ENCODE measurements at places on chromosomes 4 and X.

- no peak for DNase-seq
Measured at GRCh38 chr4:163681208-163681821, 186.8 kb downstream of the TMA16 start.

DNA sequence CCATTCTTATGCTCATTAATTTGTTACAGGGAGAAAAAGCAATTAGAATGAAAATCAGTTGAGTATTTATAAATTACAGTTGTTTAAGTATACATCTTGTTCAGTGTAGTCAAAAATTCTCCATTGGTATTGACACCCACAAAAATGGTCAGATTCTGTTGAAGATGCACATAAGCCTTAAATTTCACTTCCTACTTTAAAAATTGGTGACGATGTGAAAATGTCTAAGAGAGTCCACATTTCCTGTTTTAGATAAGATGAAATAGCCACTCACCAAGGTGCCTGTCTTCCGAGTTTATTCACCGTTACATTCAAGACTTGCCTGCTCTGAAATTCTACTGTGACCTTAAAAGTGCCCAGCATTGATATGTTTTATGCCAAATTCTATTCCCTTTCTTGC, 93.6 kb downstream of the GPR143 start:
- no peak for DNase-seq

DNA sequence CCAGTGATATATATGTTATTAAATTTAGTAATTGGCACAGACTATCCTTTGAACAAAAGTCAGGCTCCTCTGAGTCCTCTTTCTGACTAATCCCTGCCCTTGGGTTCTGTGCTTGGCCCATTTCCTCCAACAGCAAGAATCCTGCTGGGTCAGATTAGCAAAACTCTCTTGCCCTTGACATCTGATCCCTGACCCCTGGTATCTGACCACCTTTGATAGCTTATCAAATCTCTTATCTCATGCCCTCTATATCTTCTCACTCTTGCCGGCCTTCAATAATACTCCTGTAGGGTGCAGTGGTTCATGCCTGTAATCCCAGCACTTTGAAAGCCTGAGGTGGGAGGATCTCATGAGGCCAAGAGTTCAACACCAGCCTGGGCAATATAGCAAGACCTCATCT, 245.5 kb upstream of the FAM47A start:
- DNase-seq: no peak

GRCh38 chr4:153531976-153532626, 65.9 kb downstream of the TMEM131L start:
- DNase-seq: no peak

DNA sequence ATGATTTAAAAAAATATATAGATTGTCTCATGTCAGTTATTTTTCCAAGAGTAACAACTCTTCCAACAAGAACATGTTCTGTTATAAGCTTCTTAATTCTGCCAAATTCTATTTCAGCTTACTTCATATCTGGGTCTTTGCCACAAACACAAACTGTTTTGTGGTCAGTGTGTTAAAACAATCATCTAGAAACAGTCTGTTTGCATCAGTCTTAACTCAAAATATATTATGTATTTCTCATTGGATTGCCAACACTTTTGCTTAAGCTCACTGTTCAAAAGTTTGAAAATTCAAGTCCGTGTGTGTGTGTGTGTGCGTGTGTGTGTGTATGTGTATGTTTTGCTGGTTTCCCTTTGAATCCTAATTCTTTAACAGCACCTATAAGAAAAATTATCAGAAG, 752.3 kb upstream of the NDST4 start:
- no peak for DNase-seq

DNA sequence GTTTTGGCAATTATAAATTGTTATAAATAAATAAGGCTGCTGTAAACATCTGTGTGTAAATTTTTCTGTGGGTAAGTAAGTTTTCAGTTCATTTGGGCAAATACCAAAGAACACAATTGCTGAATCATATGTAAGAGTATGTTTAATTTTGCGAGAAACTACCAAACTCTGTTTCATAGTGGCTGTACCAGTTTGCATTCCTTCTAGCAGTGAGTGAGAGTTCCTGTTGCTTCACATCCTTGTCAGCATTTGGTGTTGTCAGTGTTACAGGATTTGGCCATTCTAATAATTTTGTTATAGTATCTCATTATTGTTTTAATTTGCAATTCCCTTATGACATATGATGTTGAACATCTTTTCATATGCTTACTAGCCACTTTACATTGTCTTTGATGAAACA, 48.4 kb downstream of the ARFIP1 start:
- no peak for DNase-seq

- no peak for DNase-seq
Measured at GRCh38 chrX:14801136-14801535, 71.7 kb downstream of the FANCB start.

DNA sequence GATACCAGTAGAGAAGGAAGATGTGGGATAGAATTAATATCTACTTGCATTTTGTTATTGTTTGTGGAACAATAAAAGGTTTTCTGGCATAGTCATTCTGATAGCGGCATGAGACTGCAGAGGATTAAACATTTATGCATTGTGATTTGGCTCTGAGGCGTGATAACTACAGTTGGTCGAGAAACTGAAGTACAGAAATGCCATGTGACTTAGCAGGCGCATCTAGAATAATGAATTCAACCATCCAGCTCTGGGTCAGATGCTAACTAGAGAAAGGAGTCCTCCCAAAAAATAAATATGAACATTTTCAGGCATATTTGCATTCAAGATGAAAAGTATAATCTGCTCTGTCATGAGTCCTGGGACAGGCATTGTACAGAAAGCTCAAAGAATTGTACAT, 62.8 kb downstream of the CCSER1 start:
- no peak for DNase-seq

DNA sequence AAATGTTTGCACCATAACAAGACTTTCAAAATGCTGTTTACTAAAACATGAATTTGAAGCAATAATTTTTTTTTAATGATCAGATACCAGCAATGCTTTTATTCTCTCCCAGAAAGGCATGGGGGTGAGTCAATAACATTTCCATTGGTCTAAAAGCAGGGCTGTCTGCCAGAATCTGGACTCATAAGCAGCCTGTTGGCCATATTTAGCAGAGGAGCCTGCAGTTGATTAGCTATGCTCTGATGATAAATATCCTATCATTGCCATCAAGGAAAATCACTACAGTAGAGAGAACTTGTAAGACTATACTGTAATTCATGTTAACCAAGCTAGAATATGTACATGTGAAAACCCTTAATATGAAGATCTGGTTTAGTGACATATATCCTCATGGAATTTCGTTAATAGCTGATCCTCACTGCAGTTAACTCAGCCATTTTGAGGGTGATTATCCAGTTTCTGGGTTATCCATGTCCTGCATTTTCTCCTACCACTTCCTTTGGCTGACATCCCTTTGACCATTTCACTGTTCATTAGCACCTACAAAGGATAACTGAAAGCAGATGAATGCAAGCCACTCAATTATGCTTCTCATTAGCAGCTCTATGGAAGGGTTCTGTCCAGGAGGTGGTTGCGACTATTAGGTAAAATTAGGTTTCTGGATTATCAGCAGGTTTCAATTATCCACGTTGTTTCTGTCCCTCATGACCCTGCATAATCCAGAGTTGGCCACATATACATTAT, 72.9 kb upstream of the DIAPH2 start:
- DNase-seq: no peak

GRCh38 chr4:77433418-77433733, 172.2 kb upstream of the CXCL13 start:
- no peak for DNase-seq

GRCh38 chr4:28006021-28006420, 1145.4 kb downstream of the STIM2 start:
- no peak for DNase-seq

GRCh38 chr4:27009539-27009938, 148.9 kb downstream of the STIM2 start:
- DNase-seq: no peak
